Fibroblast of lung (primary cell): ENCODE measurements at places on chromosomes 3 and 15. TPM values are rescaled to one million over a fixed set of nuclear protein-coding genes. Genes with fewer than 3 reads are reported as not detected.
A peak's percentile ranks its signal among the peaks of the same experiment; 100 is the strongest.

DNA sequence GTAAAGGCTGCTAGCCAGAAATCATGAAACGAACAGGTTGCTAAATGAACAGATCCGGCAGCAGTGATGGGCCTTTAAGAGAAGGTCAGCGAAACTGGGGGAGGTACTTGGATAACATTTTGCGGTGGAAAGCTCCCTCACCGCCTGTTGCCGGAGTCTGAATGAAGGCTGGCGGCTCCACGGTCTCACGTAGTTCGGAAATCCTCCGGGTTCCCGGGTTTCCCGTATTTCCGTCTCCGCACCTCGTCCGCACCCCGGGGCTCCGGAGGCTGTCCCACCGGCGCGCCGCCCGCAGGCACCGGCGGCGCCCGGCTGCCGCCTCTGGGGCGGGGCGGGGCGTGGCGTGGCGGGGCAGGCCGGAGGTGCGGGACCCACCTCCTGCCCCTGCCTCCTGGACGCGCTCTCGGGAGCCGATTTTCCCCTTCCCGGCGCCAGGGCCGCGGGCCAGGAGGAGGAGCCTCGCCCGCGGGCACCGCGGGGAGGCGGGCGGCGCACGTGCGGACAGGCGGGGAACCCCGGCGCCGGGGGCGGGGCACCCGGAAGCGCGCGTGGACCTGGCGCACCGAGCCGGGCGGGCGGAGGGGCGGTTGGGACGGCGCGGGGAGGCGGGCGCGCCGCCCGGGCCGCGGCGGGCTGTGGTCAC is at the start of gene ZDHHC23:
TSS of gene ZDHHC23 (plus strand) at position 642 of the 643 bp plus-strand sequence. CDS start 790 bp downstream, outside the sequence.
- peak; percentile 42 for DNase-seq

GRCh38 chr3:112699436-112699978 is 58.6 kb upstream of the CCDC80 start:
- DNase-seq, result peak; percentile 87

The HDAC11 gene
- 4.9 and 5.2 TPM in 2 replicates for polyA plus RNA-seq

- no peak for DNase-seq
Measured at GRCh38 chr3:144128108-144128892, 156.7 kb downstream of the DIPK2A start.

DNA sequence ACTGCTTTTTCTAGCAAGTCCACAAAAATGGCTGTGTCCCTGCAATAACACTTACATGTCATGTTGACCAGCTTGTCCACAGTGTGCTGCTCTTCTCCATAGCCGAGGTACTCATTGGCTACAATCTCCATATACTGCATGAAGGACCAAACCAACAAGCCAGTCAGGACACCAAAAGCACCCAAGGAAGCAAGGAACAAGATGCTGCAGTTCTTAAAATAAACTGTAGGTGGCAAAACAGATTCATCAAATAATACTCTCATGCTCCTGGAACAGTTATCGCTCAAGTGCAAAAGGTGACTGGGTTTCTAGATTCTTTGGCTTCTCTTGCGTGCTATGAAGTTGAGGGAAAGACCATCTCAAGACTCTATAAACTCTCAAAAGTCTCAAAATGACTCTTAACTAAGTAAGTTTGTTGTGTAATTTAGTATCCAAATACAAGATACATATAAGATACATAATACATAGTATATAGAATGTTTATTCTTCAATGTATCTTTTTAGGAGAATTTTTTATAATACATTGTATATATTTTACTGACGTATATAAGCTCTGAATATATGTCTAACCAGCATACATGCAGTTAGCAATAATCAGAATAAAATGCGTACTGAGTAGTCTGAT is 57.0 kb downstream of the NEK10 start:
- DNase-seq, result peak; percentile 68

- no peak for DNase-seq
Measured at GRCh38 chr3:120057626-120058025, 36.6 kb downstream of the GSK3B start.

The ARIH1 gene
- 52.4 and 62.3 TPM in 2 replicates for polyA plus RNA-seq

GRCh38 chr3:46662771-46663551 is 30.5 kb downstream of the ALS2CL start:
- peak; percentile 45 for DNase-seq

GRCh38 chr15:31217566-31218270 is 108.9 kb upstream of the KLF13 start:
- no peak for DNase-seq

GRCh38 chr3:149454746-149455145 is 19.8 kb upstream of the TM4SF4 start:
- DNase-seq, result peak; percentile 88

- peak; percentile 15 for DNase-seq
Measured at GRCh38 chr3:147267434-147267833, 138.9 kb downstream of the ZIC4 start.

The ISLR gene
- 17.3 and 34.0 TPM in 2 replicates for polyA plus RNA-seq

- DNase-seq, result peak; percentile 74
Measured at GRCh38 chr3:23900744-23901143, 16.0 kb downstream of the NKIRAS1 start.

The DNAJC17 gene
- polyA plus RNA-seq, result 41.8 and 51.3 TPM in 2 replicates

GRCh38 chr15:22888120-22888859 is 49.8 kb downstream of the NIPA2 start:
- DNase-seq, result peak; percentile 97

- no peak for DNase-seq
Measured at GRCh38 chr3:140145528-140145927, 210.5 kb downstream of the CLSTN2 start.

GRCh38 chr15:84797801-84798200 is 19.4 kb upstream of the ALPK3 start:
- no peak for DNase-seq

DNA sequence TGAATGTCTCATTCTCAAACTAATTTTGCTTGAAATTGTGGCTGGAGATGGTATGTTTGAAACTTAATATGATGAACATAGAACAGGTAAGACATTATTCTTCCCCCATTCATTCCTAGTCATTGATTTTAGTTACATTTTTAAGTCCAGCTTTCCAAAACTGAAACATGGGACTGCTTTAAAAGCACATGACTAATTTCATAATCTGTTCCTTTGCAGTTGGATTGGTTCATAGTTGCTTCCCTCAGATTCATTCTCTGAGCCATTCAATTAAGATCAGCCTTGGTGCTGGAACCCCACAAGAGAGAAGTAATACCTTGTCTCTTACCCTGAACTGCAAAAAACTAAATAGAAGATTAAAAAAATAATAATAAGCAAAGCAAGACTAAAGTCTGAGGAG is 87.5 kb upstream of the TGFBR2 start:
- peak; percentile 24 for DNase-seq

GRCh38 chr15:66043264-66043663 is 174.0 kb downstream of the RAB11A start:
- no peak for DNase-seq
